ENCODE measurements at places on chromosomes 11 and 22. TPM values are rescaled to one million over a fixed set of nuclear protein-coding genes. Genes with fewer than 3 reads are reported as not detected.

OR5AS1 gene
- 0.10 TPM for total RNA-seq

SCGB1D2 gene
- total RNA-seq, result not detected

NADSYN1 gene
- total RNA-seq, result 79.4 TPM

ANO1 gene
- not detected for total RNA-seq
